Activated naive CD4-positive, alpha-beta T cell treated with Interleukin-2 at 50 U/mL for 16 hours (primary cell): ENCODE measurements at places on chromosomes 13 and 19.

- no peak for DNase-seq
These were observed 134.0 kb downstream of the TBC1D4 start for GRCh38 chr13:75347925-75348324.

GRCh38 chr13:99442273-99442895, 58.9 kb upstream of the TM9SF2 start:
- peak; percentile 55 for DNase-seq

- no peak for DNase-seq
These were observed 8.0 kb upstream of the ZNF358 start for GRCh38 chr19:7507884-7508283.

DNA sequence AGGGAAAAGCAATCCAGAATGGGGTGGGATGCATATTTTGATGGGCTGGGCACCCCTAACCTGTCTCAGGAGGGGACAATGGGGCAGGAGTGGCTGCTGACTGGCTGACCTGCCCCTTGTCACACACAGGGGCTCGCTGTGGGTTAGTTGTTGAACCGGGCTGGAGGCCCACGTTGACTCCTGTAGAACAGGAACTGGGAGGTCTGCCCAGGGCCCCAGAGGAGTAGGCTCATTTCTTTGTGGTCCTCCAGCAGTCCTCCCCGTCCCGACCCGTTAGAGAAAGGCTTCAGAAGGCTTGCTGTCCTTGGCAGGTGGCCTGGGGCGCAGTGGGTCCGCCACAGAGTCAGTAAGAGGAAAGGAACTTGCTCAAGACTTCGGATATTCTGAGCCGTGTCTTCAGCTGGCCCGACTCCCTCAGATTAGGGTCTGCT, 70.1 kb downstream of the COL4A1 start:
- DNase-seq = no peak

DNA sequence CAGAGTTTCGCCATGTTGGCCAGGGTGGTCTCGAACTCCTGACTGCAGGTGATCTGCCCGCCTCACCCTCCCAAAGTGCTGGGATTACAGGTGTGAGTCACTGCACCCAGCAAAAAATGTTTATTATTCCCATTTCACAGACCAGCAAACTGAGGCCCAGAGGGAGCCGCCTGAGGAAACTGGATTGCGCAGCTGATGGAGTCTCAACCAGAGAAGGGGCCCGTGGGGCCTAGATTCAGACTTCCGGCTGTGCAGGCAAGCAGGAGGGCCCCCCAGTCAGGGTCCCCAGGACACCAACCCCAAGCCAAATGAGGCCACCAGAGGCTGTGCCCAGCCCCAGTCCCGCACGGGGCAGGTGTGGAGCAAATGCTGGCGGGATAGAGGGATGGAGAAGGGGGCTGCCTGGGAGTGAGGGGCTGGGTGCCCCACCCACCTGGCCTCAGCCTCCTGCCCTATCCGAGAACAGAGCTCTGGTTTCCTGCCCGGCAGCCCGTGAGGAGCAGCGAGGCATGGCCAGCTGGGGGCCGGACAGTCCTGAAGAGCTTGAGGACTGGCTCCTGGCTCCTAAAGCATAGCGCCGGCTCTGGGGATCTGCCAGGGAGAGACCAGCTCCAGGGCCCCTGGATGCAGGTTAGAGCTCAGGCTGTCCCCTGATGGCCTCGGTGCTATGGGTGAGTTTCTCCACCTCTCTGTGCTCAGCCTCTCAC, 22.0 kb downstream of the MISP start:
- DNase-seq = no peak

DNA sequence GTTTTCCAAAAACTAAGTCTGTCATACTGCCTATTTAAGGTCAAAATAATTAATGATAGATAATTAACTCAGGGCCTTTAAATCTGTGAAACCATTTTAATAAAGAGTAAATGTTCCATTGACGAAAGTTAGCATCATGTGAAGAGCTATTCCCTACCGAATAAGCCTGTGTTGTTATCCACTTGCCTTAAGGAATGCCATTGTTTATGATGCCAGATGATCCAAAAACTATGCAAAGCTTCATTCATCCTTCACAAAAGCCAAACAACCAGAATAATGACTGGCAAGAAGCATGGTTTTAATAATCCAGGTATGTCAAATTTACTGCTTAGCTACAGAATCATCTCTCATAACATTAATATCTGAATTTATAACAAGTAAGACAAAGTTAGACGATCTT, 6.5 kb upstream of the GPC6 start:
- no peak for DNase-seq

GRCh38 chr13:43979492-43979891, 99.8 kb downstream of the LACC1 start:
- no peak for DNase-seq

DNA sequence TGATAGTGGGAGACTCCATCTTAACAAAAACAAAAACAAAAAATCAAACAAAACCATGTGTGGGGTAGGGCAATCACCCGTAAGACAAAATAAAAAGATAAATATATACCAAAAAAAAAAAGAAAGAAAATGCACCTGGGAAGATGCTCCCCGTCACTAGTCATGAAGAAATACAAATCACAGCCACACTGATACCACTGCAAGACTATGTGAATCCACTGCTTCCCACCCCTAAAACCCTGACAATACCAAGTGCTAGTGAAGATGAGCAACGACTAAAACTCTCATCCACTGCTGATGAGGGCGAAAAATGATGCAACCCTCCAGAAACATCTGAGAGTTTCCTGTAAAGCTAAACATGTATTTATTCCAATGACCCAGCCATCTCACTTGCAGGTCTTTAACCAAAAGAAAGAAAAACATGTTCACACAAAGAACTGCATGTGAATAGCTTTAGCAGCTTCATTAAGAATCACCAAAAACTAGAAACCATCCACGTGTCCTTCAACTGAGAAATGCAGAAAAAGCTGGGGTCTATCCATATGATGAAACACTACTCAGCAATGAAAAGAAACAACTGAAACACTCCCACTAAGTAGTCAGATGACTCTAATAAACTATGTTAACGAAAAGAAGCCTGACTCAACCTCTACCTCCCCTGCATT, 31.7 kb downstream of the BRD4 start:
- DNase-seq = peak; percentile 42

GRCh38 chr13:110186231-110186855, 120.6 kb downstream of the COL4A1 start:
- no peak for DNase-seq
